A673 (cell line): ENCODE measurements at places on chromosomes 12 and 14.

- H3K4me3 ChIP-seq: no peak overlapping the region
- H3K27ac ChIP-seq: no peak overlapping the region
- DNase-seq: no peak
- H3K27me3 ChIP-seq: no peaks in the 10 kb centered on the region
- H3K36me3 ChIP-seq: no peaks in the 10 kb centered on the region
- no peaks in the 10 kb centered on the region for H3K4me1 ChIP-seq
These were observed 73.2 kb downstream of the TSPAN11 start for GRCh38 chr12:30999723-31000122.

- DNase-seq: peak; percentile 55
- H3K27me3 ChIP-seq: no peaks in the 10 kb centered on the region
- H3K4me3 ChIP-seq: no peak overlapping the region
- H3K4me1 ChIP-seq: no peaks in the 10 kb centered on the region
- no peak overlapping the region for H3K27ac ChIP-seq
- H3K36me3 ChIP-seq: no peaks in the 10 kb centered on the region
These were observed 17.3 kb downstream of the PPM1A start for GRCh38 chr14:60266021-60266937.

- H3K36me3 ChIP-seq: no peaks in the 10 kb centered on the region
- no peak for DNase-seq
- no peak overlapping the region for H3K4me3 ChIP-seq
- H3K4me1 ChIP-seq: peaks cover 27% of the 10 kb centered on the region
- no peaks in the 10 kb centered on the region for H3K27me3 ChIP-seq
- no peak overlapping the region for H3K27ac ChIP-seq
These were observed 22.0 kb downstream of the TTC9 start for GRCh38 chr14:70663707-70664179.

- no peaks in the 10 kb centered on the region for H3K4me1 ChIP-seq
- H3K27ac ChIP-seq: no peak overlapping the region
- DNase-seq: no peak
These were observed 12.3 kb downstream of the APOLD1 start for GRCh38 chr12:12797794-12798152.

- no peak for DNase-seq
- H3K4me1 ChIP-seq: no peaks in the 10 kb centered on the region
- H3K36me3 ChIP-seq: no peaks in the 10 kb centered on the region
- H3K27ac ChIP-seq: no peak overlapping the region
These were observed 4.6 kb downstream of the PKP2 start for GRCh38 chr12:32891956-32892355.

DNA sequence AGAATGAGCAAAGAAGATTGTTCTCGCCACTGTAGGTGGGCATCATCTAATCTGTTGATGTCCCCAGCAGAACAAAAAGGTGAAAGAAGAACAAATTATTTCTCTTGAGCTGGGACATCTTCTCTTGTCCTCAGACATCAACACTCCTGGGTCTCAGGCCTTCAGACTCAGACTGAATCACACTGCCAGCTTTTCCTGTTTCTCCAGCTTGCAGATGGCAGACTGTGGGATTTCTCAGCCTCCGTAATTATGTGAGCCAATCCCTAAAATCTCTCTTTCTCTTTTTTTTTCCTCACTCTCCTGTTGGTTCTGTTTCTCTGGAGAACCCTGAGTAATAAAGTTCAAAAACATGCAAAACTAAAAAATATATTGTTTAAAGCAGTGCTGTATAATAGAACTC, 3.7 kb upstream of the TMPRSS12 start:
- no peaks in the 10 kb centered on the region for H3K4me1 ChIP-seq
- no peak overlapping the region for H3K27ac ChIP-seq
